ENCODE measurements at places on chromosomes 3 and 15.
A peak's percentile ranks its signal among the peaks of the same experiment; 100 is the strongest.

GRCh38 chr3:66450390-66451022 lies 50.3 kb downstream of the LRIG1 start:
- no peak for ATAC-seq

GRCh38 chr15:33155691-33156420 lies 38.7 kb downstream of the FMN1 start:
- ATAC-seq = no peak

- ATAC-seq = no peak
Measured at GRCh38 chr15:69809421-69809820, 288.3 kb downstream of the TLE3 start.

- ATAC-seq = no peak
Measured at GRCh38 chr3:139226731-139227130, 117.1 kb upstream of the MRPS22 start.

DNA sequence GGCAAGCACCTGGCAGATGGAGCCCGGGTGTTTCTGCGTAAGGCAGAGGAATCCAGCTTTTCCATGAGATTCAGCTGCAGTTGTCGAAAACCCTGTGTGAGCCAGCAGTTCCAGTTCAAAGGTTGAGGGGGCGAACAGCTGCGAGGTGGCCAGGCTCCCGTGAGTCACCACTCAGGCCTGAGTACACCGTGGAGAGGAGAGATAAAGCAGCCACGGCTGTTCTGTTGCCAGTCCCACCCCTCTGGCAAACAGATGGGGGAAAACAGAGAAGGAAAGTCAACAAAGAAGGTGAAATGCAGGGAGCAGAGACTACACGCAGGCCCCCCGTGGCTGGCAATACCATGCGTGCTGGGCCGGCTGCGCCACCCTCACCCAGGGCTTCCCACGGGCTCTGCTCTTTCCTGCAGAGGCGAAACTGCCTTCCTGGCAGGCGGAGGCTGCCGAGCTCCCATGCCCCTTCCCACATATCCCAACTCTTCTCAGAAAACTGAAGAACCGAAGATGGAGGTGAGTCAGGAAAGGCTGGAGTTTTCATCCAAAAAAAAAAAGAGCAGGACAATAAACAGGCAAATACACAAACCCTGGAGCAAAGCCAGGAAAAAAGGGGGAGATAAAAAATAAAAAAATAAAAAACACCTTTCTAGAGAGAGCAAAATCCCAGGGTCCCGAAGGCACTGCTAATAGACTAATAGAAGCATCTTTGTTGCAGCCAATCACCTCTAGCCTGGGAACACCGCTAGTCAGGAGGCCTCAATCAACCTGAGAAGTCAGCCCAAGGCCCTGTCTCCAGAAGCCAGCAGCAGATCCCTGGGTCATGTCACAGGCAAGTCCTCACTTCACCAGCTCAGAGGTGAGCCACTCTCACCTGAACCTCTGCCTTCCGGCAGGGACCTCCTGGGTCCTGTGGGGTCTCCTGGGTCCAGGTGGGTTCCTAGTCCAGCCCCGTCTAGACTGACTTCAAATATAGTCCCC lies 37.7 kb downstream of the FAM174B start:
- ATAC-seq = no peak

GRCh38 chr3:187572441-187572840 lies 97.8 kb downstream of the SST start:
- ATAC-seq = no peak

DNA sequence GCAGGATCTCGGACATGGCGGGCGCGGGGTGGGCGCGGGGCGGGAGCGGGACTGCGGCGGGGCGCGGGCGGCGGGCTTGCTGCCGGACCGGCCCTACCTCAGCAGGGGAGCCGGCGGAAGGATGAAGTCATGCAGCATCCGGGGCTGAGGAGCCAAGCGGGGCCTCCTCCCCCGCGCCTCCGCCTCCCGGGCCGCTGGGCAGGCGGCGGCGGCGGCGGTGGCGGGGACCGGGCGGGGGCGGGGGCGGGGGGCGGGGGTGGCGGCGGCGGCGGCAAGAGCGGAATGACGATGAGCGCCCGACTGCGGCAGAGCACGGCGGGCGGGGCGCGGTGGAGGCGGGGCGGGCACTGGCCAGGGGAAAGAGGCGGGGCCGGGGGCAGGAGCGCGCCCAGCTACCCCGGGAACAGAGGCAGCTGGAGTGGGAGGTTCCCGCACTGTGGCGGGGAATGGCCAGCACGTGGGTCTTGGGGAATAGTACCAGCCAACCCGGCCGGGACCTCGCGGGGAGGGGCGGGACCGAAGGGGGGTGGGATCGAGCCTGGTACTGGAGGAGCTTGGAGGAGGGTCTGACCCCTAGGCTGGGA lies at the start of gene CAMK2N2:
TSS of gene CAMK2N2 (minus strand) at position 284 of the 584 bp plus-strand sequence. CDS start at position 16, 268 bp downstream.
- ATAC-seq = peak; percentile 62

GRCh38 chr3:4396542-4396941 lies 70.5 kb downstream of the SUMF1 start:
- no peak for ATAC-seq

DNA sequence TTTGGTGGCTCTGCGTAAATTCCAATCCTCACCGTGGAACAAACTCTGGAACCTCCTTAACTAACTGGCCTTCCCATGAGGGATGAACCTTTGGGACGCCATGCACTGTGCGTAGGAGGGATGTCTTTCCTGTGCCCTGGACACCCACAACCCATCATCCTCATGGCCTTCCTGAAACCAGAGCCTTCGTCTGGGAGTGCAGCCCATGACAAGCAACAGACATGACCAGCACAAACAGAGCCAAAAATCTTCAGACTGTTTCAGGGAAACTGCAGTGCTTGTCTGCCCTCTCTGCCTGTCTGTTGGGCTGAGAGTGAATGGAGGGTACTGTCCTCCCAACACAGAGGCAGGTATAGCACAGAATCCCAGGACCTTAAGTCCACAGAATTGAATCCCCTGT lies 61.1 kb upstream of the BOC start:
- no peak for ATAC-seq

GRCh38 chr3:196537319-196537984 lies 22.3 kb upstream of the SMCO1 start:
- no peak for ATAC-seq

GRCh38 chr15:87619161-87619960 lies 637.2 kb downstream of the NTRK3 start:
- ATAC-seq = no peak

GRCh38 chr3:53216723-53217122 lies 39.1 kb downstream of the TKT start:
- ATAC-seq = no peak

- no peak for ATAC-seq
Measured at GRCh38 chr15:86915811-86916331, 836.2 kb downstream of the AGBL1 start.

DNA sequence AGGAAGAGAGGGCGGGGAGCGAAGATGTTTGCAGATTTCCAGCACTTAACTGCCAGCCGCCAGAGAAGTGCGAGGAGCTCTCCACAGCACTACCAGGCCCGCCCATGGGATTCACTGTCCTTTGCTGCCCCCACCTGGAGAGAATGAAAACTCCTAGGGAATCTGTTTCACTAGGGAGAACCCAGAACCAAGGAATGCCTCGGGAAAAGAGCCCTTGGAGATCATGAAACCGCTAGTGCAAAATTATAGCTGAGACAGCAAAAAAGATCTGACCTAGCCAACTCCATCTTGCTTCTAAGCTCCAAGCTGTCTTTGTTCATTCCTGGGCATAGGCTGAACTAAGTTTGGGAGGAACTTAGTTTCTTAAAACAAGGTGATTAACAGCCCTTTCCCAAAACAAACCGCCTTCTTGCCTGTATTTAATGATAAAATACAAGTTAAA lies 82.6 kb upstream of the GCNT3 start:
- ATAC-seq = peak; percentile 51

DNA sequence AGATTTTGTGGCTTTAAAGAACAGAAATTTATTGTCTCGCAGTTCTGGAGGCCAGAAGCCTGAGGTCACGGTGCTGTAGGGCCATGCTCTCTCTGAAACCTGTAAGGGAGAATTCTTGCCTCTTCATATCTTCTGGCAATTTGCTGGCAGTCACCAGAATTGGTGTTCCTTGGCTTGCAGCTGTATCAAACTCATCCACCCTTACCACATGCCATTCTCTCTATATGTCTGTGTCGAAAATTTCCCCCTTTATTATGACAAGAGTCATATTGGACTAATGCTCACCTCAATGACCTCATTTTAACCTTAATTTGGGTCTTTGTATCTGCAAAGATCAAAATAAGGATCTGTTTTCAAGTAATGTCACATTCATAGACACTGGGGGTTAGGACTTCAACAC lies 266.7 kb downstream of the IL20RB start:
- ATAC-seq = no peak

DNA sequence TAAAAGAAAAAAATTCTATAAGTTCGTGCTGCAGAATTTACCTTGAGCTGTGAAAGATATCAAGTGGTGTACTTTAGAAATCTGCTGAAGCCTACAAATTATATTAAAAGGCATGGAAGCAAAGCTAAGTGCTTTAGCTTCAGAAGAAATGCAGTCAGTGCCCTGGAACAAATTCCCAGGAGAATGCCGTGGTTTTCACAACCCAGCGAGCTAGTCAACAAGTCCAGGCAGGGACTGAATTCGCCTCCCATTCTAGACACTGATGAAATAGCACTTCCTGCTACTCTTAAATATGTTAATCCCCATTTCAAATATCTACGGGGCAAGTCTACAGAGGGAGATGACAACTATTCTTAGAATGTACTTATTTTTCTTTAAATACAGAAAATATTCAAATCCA lies 326.4 kb upstream of the IGF1R start:
- ATAC-seq = no peak

DNA sequence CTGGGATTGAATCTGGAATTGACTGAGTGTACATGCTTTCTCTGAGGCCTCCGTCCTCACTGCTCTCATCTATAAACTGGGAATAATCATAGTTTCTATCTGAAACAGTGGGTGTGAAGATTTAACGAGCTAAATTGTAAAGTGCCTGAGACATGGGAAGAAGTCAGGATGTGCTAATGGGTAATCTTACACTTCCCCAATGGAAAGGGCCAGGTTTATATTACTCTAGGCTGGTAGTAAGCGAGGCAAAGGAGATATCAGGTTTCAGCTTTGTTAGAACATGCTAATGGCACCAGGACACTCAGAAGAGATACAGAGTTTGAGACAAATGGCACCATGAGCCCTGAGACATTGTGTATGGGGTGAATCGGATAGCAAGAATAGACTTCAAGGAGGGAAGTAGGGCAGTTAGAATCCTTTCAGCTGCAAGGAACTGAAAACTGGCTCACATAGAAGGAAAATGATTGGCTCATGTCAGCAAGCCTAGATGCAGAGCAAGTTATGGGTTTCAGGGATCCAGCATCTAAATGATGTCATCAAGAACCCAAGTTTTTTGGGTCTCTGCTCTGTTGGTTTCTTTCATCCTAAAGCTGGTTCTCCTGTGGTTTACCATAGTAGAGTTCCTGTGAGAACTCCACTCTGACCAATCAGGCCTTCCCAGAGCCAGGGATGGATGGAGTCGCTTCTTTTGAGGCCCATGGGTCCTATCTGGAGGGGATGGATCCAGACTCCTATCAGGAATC lies 21.8 kb downstream of the FLNB start:
- ATAC-seq = no peak

DNA sequence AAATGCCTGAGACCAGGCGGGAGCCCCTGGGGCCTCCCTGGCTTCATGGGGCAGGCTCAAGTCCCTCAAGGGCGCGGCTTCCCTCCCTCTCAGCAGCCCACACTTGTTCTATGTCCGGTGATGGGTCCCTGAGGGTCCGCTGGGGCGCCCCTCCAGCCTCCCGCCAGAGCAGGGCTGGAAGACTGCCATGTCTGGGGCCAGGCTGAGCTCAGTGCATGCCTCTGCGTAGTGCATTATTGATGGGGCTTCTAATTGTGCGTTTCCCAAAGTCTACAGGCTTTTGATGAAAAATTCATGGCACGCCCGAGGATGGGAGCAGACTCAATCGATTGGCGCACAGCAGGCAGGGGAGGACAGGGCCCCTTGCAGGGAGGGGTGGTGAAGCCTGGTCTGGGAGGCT lies 51.3 kb downstream of the CYP11A1 start:
- ATAC-seq = no peak

DNA sequence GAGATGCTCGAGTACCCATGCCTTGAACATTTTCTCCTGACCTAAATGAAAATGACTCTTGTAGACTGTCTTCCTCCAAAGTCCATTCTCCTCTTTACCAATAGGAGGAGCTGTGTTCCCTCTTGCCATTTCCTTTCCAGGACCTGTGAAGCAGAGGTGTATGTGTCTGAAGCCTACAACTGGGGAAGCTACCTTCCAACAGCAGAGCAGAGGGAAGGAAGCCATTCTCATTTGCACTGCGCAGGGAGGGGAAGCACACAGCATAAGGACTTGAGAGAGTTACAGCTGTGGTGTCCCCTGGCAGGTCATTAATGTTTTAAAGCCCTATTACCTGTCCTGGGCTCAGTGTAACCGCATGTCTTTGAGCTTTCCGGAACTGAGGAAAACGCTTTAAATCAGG lies 38.7 kb downstream of the HSPBAP1 start:
- ATAC-seq = peak; percentile 58

- no peak for ATAC-seq
Measured at GRCh38 chr15:38362355-38362754, 91.6 kb upstream of the FAM98B start.

GRCh38 chr3:54999159-54999558 lies 71.3 kb upstream of the LRTM1 start:
- no peak for ATAC-seq

GRCh38 chr15:74610302-74610951 lies 5.2 kb upstream of the CLK3 start:
- no peak for ATAC-seq

DNA sequence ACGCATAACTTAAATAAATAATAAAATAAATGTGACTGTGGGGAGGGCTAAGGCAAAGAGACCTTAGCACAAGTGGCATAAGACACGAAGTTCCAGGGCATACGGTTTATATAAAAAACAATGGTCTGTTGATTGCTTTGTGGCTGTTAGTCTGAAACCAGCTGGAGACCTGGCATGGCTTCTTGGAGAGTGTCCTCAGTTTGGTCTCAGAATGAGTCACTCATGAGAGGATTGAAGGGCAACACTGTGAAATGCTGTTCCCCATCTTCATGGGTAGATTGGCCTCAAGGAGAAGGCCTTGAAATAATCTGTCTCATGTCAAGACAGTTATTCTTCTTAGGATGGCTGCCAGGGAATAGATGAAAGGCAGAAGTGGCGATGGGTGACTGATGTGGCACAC lies 62.2 kb downstream of the SOX2 start:
- no peak for ATAC-seq

- no peak for ATAC-seq
Measured at GRCh38 chr15:88898736-88899135, 3.4 kb upstream of the HAPLN3 start.

DNA sequence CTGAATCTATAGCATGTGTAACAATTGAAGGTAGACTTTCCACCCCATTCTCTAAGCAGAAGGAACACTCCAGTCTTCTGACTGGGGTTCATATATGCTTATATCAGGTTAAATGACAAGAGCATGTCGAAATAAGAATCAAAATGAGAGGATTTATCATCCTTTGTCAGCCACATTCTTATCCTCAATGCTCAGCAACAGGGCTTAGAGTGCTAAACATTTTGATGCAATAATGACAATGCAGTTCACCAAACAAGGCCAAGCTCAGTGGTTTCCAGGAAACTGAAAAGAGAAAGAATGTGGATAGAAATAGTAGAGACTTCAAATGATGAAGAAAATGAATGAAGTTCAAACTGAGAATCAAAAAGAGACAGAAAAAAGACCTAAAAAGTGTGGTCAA lies 78.0 kb downstream of the FSIP1 start:
- ATAC-seq = no peak

- peak; percentile 56 for ATAC-seq
Measured at GRCh38 chr15:82952158-82953081, at the start of gene HOMER2. Gene HOMER2 (minus strand): TSS chr15:82952720. CDS start chr15:82952535, 185 bp downstream.
